ENCODE measurements at places on chromosomes 13 and 19. TPM values are rescaled to one million over a fixed set of nuclear protein-coding genes. Genes with fewer than 3 reads are reported as not detected.

GRCh38 chr13:23098161-23098907 is 82.4 kb upstream of the SGCG start:
- no peaks in the 10 kb centered on the region for H3K27me3 ChIP-seq
- H3K36me3 ChIP-seq, result no peaks in the 10 kb centered on the region
- no peak overlapping the region for H3K4me3 ChIP-seq
- no peak for DNase-seq
- H3K4me1 ChIP-seq, result no peaks in the 10 kb centered on the region
- H3K27ac ChIP-seq, result no peak overlapping the region

DNA sequence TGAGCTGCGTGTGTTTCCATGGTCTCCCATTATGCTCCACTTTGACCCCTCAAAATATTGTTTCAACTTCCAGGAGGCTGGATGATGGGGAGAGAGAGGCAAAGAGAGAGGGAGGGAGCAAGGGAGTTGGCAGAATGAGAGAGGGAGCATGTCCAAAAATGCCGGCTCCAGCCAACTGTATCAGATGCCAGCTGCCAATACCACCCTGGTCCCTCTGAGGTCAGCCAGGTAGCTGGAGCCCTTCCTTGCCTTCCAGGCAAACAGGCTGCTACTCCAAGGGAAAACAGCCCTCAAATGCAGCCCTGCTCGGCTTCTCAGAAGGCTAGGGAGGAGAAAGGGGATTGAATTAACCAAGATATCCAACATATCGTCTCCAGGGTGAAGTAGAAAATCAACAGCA is 440.0 kb downstream of the TSHZ3 start:
- no peaks in the 10 kb centered on the region for H3K4me1 ChIP-seq
- H3K27me3 ChIP-seq, result no peaks in the 10 kb centered on the region
- no peak overlapping the region for H3K27ac ChIP-seq
- no peak for DNase-seq
- H3K4me3 ChIP-seq, result no peak overlapping the region

- DNase-seq, result no peak
- H3K4me1 ChIP-seq, result no peaks in the 10 kb centered on the region
- H3K27ac ChIP-seq, result no peak overlapping the region
- no peaks in the 10 kb centered on the region for H3K36me3 ChIP-seq
Observed at GRCh38 chr13:32840989-32841713, 175.1 kb upstream of the KL start.

LHB gene
- not detected for total RNA-seq

DNA sequence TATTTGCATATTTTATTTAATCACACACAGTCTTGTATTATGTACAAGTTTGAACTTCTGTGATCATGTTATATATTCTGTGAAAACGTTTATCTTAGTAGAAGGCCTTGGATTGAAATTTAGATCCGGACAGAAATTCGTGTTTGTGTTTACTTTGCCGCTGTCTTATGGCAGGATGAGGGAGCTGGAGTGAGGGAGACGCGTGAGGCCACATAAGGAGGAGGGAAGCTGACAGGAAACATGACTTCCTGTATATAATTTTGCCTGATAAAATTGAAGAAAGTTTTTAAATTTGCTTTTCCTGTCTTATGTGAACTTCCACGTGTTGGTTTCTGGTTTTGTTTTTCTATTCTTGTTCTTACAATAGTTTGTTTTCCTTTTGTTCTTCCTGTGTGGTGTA is 200.2 kb downstream of the MTUS2 start:
- no peaks in the 10 kb centered on the region for H3K27me3 ChIP-seq
- DNase-seq, result no peak
- no peak overlapping the region for H3K4me3 ChIP-seq
- H3K4me1 ChIP-seq, result no peaks in the 10 kb centered on the region
- H3K36me3 ChIP-seq, result no peaks in the 10 kb centered on the region

DNA sequence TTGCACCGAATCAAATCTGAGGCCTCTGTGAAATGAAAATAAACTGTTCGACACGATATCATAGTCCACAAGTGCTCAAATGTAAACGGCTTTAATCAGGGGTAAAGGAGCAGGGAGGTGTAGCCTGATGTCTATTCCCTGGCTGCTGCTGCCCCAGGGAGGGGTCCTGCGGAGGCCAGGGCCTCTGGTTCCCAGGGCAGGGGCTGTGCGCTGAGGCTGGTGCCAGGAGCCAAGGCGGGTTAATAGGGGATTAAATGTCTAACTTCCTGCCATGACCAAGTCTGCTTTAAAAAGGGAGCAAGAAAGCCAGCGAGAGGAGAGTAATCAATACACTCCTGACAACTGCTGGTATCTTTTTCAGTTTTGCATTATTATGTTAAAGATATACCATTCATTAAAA is 59.4 kb downstream of the ZNF536 start:
- no peak for DNase-seq
- no peaks in the 10 kb centered on the region for H3K4me1 ChIP-seq
- no peaks in the 10 kb centered on the region for H3K36me3 ChIP-seq
- no peak overlapping the region for H3K4me3 ChIP-seq
- no peaks in the 10 kb centered on the region for H3K27me3 ChIP-seq

DNA sequence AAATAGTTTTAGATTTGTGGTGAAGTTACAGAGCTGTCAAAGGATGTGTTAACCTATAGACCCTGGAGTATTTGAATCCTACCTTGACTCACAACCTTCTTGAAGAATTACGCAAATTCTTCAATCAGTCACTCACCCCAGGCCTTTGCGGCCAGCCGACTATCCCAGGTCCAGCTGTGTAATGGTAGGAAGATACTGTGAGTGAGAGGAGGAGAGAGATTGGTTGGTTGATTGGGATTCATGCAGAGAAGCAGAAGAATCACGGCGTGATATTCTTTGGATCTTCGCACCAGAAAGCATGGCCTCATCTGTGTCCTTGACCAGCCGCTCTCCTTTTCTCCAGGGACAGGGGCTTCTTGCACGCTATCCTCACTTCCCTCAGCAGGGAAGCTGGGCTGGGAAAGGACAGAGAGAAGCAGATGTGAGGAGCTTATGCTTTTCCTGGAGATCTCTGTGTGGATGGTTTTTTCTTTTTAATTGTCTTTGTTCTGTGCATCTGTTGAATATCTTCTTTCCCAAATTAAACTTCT is 249.1 kb downstream of the GGACT start:
- no peaks in the 10 kb centered on the region for H3K4me1 ChIP-seq
- no peaks in the 10 kb centered on the region for H3K36me3 ChIP-seq

GRCh38 chr13:30692113-30692512 is 43.2 kb upstream of the ALOX5AP start:
- peaks cover 5% of the 10 kb centered on the region for H3K4me1 ChIP-seq
- no peak for DNase-seq
- H3K4me3 ChIP-seq, result no peak overlapping the region
- H3K27me3 ChIP-seq, result no peaks in the 10 kb centered on the region
- H3K27ac ChIP-seq, result no peak overlapping the region

Data from Peyer's patch (tissue), 4 donors.